ENCODE measurements at places on chromosomes 16 and 17.

DNA sequence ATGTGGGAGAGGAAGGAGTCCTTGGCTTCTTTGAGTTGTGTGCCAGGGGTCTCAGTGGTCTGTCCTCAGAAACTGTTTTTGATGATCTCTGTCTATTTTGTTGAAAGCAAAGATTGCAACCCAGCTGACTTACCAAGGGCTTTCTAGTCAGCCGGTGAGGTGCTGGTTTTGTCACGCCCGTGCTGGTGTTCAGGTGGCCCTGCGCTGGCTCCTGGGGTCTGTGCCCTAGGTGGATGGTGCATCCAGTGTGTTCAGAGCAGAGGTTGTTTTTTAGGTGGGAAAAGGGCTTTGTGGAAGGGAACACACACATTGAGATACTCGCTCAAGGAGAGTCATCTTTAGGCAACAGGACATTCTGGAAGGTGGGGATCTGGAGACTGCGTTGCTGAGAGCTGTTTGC is 51.0 kb downstream of the BANP start:
- no peak for DNase-seq

- DNase-seq: no peak
These were observed at the start of gene TLCD2 for GRCh38 chr17:1709971-1710806. Gene TLCD2 (minus strand): TSS chr17:1710377. CDS start chr17:1710242, 135 bp downstream.

DNA sequence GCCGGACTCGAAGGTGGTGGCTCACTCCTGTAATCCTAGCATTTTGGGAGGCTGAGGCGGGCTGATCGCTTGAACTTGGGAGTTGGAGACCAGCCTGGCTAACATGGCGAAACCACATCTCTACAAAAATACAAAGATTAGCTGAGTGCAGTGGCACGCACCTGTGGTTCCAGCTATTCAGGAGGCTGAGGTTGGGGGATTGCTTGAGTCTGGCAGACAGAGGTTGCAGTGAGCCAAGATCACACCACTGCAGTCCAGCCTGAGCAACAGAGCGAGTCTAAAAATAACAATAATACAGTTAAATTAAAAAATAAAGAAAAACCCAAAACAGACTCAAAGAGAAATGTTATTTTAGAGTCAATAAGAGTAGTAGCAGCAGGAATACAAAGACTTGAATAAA is 29.7 kb upstream of the ABCA5 start:
- no peak for DNase-seq

DNA sequence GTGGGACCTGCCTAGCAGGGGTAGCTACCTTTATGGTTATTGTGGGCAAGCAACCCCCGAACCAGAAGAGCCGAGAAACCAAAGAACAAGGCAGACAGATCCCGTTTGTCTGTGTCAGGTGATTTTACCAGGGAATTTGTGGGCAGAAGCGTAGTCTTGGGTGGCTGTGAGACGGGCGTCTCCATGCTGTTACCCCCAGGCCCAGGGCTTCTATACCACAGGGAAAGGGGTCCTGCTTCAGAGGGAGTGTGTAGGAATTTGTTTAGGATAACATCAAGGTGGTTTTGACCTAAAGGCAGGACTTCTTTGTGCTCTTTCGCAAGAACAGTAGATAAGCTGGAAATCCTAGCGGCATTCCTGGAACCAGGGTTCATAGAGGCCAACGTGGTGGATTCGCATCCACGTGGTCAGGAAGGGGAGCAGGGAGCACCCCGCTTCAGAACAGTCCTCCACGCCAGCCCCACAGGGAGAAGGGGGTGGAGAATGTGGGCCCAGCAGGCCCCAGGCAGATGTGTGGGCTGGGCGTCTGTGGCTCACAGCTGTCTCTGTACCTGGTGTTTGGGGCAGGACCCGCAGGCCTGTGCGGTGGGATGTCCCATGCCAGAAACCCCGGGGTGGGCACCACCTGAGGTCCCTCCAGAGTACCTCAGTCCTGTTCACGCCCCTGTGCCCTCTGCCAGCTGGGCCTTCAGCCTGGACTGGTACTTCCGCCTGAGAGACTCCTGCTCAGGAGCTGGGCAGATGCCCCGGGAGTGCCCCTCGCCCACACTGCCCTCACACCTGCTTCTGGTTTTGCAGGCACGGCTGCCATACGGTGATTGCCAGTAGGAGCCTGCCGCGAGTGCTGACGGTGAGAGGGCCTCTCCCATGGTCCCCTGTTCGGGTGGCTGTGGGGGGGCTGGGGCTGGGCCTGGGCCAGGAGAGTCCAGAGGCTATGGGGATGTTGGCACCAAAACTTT is 4.1 kb downstream of the DECR2 start:
- DNase-seq: no peak

GRCh38 chr16:85167589-85168537 is 55.6 kb upstream of the CIBAR2 start:
- DNase-seq: no peak

GRCh38 chr16:81060576-81061306 is 16.3 kb downstream of the C16orf46 start:
- DNase-seq: no peak

DNA sequence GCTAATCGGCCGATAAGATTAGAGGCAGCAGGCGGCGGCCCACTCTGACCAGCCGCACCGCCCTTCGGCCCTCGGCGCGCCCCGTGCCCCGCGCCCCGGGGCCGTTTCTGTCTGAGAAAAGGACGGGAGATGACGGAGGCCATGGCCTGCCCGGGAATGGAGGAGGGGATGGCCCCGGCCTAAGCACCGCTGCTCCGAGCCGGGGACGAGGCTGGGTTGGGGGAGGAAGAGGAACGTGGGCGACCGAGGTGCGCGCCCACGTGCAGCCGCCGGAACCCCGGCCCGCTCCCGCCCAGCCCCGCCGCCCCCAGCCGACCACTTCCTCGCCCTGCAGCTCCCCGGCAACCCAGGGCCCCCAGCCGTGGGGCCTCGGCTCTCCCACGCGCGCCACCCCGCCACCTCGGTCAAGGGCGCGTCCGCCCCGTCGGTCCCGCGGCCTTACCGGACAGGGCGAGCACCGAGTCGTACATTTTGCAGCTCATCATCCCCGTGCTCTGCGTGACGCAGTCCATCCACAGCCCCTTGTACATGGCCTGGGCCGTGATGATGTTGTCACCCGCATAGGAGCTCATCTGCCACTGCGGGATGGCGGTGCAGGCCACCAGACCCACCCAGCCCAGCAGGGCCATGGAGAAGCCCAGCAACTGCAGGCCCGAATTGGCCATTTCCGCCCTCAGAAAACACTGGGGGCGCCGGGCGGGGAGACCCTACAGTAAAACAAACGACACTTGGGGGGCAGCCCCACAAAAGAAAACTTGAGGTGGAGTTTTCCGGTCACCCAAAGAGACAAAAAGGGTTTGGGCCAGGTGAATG is 693 bp downstream of the CLDN7 start:
- DNase-seq: no peak

- DNase-seq: no peak
These were observed 148.9 kb downstream of the RPTOR start for GRCh38 chr17:80693511-80693910.

DNA sequence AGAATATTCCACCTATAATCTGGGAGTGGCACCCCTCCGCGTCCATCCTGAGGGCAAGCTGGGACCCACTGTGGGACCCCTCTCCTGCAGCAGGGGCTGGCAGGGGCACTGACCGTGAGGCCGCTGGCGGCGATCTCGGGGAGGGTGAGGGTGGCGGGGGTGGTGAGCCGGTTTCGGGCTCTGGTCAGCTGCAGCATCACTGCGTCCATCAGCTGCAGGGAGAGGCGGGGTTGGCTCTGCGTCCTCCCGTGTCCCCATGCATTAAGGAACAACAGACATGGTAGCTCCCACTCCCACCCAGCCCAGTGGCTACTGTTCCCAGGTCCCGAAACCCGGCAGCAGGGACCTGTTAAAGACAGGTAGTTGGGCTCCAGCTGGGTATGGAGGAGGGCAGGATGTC is 3.3 kb downstream of the SMIM22 start:
- DNase-seq: no peak

- DNase-seq: no peak
These were observed 7.3 kb upstream of the CBX8 start for GRCh38 chr17:79803997-79804855.

DNA sequence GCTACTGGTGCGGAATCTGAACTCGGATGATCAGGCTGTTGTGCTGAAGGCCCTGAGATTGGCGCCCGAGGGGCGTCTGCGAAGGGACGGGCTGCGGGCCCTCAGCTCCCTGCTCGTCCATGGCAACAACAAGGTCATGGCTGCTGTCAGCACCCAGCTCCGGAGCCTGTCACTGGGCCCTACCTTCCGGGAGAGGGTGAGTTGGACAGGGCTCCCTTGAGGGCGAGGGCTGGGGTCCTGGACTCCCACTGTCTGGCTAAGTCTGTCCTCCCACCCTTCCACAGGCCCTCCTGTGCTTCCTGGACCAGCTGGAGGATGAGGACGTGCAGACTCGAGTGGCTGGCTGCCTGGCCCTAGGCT is 16.7 kb upstream of the CTCF start:
- no peak for DNase-seq

GRCh38 chr16:46932802-46933201 is 40.7 kb downstream of the DNAJA2 start:
- no peak for DNase-seq

DNA sequence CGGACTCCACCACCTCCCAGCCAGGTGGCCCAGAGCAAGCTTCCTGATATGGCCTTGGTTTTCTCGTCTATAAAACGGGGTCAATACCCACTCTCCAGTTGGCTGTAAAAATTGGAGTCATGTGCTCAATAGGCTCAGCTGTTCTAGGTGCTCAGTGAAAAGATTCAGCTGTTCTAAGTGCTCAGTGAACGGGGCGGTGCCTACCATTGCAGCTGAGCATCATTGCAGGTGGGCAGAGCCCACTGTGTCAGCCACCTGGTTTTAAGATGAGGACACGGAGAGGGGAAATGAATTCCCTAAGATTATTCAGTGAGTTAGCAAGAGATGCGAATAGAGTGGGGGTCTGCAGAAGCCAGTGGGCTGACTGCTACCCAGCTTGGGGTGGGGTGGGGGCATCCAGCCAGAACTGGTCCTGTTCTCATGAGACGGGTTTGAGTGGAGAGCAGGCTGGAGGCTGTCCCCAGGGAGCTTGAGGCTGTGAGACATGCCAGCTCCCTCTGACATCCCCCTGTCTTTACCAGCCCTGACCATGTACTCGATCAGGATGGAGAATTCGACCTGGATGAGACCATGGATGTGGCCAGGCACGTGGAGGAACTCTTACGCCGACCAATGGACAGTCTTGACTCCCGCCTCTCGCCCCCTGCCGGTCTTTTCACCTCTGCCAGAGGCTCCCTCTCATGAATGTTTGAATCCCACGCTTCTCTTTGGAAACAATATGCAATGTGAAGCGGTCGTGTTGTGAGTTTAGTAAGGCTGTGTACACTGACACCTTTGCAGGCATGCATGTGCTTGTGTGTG is 21.9 kb downstream of the STAT5A start:
- DNase-seq: no peak

- DNase-seq: no peak
These were observed 3.5 kb upstream of the CMIP start for GRCh38 chr16:81440888-81441761.

- DNase-seq: no peak
These were observed 47.6 kb downstream of the SPOP start for GRCh38 chr17:49630113-49630900.

DNA sequence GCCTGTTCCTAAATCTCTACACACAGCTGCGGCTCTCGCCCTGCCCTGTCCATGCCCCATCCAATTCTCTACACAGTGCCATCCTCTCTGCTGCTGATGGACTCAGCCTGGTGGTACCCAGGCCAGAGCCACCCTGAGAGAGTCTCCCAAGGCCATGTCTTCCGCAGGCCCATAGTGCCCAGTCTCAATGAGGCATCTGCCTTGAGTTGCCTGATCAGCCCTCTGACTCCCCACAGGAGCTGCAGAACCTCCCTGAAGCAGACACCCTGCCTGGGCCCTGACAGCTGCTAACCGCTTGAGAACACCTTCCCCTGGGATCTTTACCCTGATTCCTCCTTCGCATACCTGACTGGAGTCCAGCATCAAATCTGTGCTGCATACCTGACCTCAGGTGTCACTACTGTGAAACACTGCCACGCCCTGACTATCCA is 13.3 kb downstream of the TSPOAP1 start:
- peak; percentile 4 for DNase-seq

DNA sequence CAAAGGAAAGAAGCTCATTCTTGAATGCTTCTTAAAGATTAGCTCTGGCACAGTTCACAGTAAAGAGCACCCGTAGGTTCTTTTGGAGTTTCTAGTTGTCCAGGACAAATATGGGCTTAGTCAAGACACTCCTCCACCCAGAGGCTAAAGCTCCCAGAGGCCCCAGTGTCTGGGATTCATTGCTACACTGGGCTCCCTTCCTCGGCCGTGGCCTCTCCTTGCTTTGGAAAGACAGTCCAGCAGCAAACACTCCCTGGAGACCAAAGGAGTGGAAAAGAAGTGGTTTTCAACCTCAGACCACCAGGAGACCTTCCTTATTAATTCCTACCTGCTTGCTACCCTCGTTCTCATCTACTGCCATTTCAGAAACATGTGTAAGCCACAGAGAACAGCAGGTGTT is 17.1 kb downstream of the PHB1 start:
- no peak for DNase-seq

DNA sequence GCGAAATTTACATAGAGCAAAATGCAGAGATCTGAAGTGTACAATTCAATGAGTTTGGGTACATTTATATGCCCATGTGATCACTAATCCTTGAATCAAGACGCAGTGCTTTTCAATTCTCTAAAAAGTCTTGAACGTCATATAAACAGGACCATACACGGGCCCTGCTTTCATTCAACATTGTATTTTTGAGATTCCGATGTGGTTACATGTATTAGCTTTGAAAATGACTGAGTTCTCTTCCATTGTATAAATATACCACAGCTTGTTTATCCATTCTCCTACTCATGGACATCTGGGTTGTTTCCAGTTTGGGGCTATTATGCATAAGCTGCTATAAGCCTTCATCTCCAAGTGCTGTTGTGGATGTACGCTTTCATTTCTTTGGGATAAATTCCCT is 45.5 kb downstream of the ZCCHC14 start:
- DNase-seq: no peak

- DNase-seq: no peak
These were observed 21.9 kb downstream of the SGSH start for GRCh38 chr17:80198144-80198661.

DNA sequence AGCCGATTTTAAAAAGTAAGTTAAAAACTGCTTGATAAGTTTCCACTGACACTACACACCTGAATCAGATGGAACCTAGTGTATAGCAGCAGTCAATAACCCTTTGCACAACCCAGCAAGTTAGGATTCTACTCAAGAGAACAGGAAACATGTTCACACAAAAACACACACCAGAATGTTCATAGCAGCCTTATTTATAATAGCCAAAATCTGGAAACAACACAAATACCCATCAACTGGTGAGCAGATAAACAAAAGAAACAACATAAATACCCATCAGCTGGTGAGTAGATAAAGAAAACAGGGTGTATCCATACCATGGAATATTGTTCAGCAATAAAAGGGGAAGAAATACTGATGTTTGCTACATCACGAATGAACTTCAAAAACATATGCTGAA is 2.7 kb upstream of the CDH11 start:
- DNase-seq: no peak

All from activated CD4-positive, alpha-beta T cell treated with anti-CD3 and anti-CD28 coated beads for 1 hour (primary cell).